ENCODE measurements at places on chromosomes 4 and X.

GRCh38 chr4:37232315-37232714, 12.2 kb upstream of the NWD2 start:
- no peak for DNase-seq

DNA sequence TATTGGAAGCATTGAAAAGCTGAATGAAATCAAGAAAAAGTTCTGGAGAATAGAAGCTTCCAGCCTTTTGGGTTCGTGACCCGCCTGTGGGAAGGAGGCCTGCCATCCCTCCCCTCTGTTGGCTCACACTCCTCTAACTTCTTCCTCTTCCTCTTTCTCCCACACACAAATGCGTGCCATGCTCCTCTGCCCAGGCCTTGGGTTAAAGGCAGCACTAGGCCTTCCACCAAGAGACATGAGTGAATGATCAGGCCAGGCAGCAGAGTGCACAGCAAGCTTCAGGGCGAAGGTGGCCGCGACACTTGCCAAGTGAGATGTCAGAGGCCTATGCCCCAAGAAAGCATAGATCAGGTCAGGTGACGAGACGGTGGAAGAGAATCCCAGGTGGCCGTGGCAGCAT, 38.4 kb downstream of the FAM193A start:
- no peak for DNase-seq

DNA sequence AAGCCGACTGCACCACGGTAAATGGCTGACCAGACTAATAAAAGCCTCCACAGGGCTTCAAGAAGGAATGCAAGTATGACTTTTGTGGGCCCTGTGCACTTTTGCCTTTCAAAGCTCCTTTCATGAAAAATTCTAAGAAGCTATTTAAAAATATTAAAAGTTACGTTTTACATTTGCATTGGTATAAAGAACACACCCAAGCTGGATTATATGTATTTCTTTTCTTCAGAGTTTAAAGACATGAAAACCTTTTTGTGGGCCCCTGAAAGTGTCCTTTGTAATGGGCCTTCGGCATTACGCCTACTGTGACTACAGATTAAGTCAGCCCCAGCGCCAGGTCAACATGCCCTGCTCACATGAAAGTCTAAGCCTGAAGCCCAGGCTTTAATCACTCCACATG, 20.5 kb upstream of the ASB5 start:
- DNase-seq, result no peak

DNA sequence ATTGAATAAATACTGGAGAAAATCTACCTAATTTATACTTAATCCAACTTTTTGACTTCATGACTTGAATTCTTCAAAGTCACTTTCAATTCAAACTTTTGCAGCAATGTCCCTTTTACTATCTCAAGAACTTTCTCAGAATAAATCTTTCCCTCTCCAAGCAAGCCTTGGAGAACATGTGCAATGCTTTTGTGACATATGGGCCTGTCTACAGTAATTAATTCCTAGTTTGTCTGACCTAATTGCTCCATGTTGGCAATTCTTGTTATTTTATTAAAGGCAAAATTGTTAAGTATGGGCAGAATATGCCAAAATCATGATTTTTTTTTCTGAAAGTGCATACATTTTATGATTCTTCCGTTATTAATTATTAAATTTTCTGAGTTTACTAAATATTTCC, 1115.3 kb downstream of the PDHA2 start:
- DNase-seq, result no peak

DNA sequence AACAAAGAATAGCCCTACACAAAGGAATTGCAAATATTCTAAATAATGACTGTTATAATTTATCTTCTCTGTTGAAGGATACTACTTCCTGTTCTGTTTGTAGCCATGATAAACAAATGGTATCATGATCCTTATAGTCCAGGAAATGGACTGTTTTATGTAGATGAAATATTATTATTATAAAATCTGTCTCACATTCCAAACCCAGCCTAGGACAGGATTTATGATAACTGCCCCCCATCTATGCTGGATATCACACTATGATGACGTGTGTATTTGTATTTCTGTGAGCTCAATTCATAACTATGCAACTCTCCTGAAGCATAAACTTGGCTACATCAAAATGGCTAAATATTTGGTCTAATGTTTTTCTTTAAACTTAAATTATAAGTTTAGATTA, 21.3 kb downstream of the DMD start:
- no peak for DNase-seq

DNA sequence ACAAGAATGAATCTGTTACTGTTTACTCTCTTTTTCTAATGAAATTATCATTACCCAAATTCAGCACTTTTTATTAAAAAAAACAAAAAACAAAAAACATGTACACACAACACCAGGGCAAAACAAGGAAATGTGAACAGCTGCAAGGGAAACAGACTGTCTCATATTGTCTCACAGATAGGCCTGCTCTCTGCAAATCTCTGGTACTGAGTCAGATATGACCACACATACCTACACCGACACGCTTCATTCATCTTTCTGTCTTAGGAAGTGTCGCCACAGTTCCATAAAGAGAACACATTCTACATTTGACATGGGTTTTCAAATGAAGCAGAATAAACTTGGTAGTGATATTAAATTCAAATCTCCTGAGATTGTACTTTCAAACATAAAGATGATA, 92.2 kb upstream of the GPR34 start:
- DNase-seq, result no peak

DNA sequence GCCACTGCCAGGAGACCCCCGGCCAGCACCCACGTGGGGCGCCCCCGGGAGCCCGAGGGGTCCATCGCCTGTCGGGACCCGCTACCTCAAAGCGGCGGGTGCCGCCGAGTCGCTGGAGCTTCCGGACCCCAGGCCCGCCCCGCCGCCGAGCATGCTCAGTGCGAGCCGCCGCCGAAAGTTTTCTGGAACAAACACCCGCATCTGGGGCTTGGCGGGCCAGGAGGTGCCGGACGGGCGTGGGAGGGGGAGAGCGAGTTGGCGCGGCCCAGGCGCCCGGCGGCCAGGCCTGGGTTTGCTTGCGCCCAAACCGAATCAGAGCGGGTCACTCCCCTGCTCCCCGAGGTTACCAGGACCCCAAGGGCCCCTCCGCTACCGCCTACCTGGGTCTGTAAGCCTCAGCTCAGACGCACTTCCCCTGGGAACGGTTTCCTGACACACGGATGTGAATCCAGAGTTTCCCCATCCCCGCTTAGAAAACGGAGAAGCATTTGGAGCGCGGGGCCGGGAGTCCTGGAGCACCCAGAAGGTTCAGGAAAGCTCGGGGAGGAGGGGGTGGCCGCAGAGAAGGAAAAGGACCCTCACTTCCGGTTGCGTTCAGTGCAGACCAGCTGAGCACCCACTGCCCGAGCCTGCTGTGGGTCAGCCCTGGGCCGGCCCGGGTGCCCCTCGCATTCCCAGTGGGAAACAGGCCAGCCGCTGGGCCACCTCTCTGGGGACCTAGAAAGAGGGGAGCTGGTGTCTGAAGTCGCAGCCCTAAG, at the start of gene EVC2:
Gene EVC2, minus strand, starts transcription at position 111 of the 758 bp plus-strand sequence. Its CDS starts 46 bp downstream, at position 65.
- peak; percentile 20 for DNase-seq
